ENCODE measurements at places on chromosomes 13 and 19.

DNA sequence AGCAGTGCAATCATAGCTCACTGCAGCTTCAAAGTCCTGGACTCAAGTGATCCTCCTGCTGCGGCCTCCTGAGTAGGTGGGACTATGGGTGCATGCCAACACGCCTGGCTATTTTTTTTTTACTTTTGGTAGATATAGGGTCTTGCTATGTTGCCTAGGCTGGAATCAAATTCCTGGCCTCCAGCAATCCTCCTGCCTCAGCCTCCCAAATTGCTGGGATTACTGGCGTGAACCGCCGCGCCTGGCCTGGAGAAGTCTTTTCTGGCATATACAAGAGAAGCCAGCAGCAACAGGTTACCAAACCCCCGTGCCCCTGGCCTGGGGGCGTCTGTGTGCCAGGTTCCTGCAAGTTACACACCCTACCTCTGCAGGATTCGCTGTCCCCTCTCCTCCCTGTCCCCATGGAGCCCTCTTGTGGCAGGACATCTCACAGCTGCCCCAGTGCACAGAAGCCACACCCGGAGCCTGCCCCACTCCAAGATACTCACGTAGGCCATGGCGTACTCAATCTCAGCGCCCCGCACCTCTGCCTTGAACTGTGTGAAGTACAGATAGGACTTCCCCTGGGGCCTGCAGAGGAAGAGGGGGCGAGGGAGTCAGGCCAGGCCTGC is 9.9 kb downstream of the MYDGF start:
- peak; percentile 31 for DNase-seq

GRCh38 chr19:5046339-5047039 is 77.6 kb downstream of the KDM4B start:
- no peak for DNase-seq

GRCh38 chr19:1084024-1084868 is 10.9 kb downstream of the POLR2E start:
- no peak for DNase-seq

DNA sequence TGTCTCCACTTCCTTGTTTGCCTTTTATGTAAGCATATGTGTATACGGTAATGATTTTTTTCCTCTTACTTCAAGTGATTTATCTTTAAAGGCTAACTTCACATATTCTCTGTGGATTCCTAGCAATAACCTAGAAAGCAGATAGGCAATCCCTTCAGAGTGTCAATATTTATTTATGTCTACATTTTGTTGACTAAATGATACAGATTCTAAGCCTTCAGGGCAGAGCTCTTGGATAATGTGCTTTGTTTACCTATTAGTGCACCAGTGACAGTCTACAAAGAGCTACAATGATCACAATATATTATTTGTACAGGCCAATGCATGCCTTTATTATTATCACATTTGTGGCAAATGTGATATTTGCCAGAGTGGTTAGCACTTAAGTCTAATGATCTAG is 406.2 kb downstream of the EFNB2 start:
- DNase-seq: no peak

DNA sequence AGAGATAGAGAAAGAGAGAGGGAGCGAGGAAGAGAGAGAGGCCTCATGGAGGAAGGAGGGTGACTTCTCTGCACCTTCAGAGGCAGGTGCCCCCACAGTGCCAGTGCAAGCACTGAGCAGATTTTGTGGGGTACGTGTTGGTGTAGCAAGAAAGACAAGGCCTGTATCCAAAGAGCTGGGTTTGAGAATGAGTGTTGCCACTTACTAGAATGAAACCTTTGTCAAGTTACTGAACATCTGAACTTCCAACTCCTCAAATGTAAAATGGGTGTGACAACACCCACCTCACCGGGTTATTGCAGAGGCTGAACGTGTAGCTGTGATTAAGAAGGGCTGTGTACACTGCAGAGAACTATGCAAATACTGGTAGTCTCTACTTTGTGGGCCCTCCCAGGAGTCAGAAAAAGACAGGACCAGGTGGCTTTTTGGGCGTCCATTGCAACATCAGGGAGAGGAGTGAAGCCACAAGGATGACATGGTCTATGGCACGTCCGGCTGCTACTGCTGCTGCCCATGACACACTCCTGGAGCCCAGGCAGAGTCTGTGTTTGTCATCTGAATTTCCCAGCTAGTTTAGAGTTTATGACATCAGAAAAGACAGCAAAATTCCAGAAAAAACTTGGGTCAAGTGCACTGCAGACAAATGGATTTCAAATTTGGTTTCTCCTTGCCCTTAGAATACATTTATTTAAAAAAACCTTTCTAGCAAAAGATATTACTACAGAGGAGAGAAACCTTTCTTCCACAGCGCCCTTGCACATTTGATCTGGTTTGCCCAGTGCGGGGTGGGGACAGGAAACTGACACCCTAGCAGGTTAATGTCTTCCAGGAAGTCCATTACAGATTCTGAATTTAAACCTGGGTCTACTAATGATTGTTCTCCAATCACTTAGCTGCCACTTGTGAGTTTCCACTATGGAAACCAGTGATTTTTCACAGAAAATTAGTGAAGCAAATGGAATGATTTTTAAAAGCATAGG is 54.0 kb upstream of the ATP12A start:
- no peak for DNase-seq

GRCh38 chr13:108037348-108037747 is 178.0 kb downstream of the LIG4 start:
- DNase-seq: no peak

GRCh38 chr13:74706801-74707200 is 572.6 kb upstream of the KLF12 start:
- DNase-seq: no peak

- peak; percentile 84 for DNase-seq
Observed at GRCh38 chr19:11422163-11423065, 3.3 kb upstream of the RGL3 start.

GRCh38 chr13:45100573-45101262 is 19.6 kb upstream of the GTF2F2 start:
- DNase-seq: no peak

DNA sequence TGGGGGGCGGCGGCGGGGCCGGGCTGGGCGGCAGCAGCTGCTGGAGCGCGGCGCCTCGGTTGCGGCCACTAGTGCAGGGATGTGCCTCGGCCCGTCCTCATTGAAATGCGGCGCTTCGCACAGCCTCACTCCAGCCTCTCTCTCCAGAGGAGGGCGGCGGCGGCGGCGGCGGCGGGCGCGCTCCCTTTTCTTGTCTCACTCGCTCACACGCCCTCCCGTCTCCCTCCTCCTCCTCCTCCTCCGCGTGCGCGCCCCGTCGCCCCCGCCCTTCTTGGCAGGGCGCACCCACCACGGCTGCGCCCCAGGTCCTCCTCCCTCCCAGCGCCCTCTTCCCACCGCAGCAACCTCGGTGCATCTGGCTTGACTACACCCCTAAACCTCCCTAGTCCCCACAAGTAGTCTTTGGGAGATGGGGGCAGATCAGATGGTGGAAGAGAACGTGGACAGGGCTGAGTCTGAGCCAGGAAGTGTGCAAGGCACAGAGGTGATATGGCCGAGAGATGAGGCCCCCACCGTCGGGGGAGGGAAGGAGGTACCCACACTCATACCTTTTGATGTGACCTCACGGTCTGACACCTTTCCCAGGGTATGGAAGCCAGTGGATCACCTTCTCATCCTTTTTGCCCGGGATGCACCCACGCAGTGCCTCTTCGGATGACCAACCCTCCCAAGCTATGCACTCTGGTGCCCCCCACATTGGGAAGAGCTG is at the start of gene DCLK1:
TSS of gene DCLK1 (minus strand) at position 161 of the 709 bp plus-strand sequence.
- DNase-seq: no peak

- DNase-seq: no peak
Observed at GRCh38 chr13:111241006-111241755, 79.3 kb upstream of the TEX29 start.

DNA sequence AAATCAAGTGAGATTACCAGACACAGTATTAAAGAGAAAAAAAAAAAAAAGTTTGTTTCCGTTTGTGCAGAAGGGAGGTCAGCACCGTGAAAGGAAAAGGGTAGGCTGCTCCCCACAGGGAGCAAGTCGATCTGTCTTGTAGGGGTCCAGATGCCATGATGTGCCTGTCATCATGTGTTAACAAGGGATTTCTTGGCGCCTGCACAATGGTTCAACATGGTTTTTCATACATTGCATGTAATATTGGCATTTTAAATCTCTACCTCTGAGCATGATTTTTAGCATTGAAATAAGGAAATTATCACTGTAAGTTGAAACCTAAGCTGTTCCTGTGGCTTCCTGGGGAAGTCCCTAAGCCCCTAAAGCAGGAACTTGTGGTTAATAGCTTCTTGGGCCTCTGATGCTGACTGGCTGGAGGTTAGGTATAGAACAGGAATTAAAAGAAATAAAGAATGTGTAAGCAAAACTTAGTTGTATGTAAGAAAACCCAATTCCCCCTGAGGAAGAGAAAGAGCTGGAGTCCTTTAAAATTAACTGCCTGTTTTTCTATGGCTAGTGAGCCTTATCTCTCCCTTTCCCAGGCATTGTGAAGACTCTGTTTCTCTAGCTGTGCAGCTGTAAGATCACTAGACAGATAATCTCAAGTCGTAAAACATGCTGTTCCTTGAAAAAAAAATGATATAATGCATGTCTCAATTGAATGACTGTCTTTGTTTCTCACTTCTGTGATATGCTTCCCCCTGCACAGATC is 7.4 kb upstream of the FCGBP start:
- DNase-seq: peak; percentile 96

GRCh38 chr19:30003866-30004265 is 61.8 kb downstream of the URI1 start:
- DNase-seq: no peak

- no peak for DNase-seq
Observed at GRCh38 chr19:28166025-28166424, 1046.9 kb downstream of the UQCRFS1 start.

DNA sequence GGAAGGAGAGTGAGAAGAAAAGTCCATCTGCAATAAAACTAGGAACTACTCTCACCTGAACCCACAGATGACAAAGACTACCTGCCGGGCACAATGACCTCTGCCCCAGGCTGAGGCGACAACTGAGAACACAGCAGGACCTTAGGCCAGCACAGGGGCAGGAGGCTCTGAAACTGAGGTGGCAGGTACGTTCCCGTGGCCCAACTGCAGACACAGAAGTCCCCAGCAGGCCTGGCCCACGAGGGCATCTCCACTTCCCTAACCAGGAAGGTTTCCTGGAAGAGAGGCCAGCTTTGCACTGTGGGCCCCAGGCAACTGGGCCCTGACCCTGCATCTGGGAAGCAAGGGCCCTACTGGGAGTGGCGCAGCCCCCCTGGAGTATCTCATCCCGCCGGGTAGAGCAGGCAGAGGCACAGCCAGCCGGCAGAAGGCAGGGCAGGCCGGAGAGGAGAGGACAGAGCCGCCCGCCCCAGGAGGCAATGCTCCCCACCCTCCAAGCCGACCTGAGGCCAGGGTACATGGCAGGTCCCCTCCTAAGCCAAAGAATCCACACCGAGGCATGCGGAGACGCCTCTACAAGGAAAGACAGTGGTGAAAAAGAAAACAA is 32.7 kb downstream of the STK24 start:
- DNase-seq: no peak

GRCh38 chr19:41219924-41220567 is 1.0 kb downstream of the AXL start:
- DNase-seq: peak; percentile 65

- no peak for DNase-seq
Observed at GRCh38 chr13:73168953-73169401, 110.2 kb downstream of the KLF5 start.
